ENCODE measurements at places on chromosomes 1 and 21.

- no peaks in the 10 kb centered on the region for H3K36me3 ChIP-seq
- DNase-seq: no peak
- H3K4me1 ChIP-seq: no peaks in the 10 kb centered on the region
- H3K27ac ChIP-seq: no peak overlapping the region
Measured at GRCh38 chr21:26529526-26529925, 43.6 kb downstream of the CYYR1 start.

DNA sequence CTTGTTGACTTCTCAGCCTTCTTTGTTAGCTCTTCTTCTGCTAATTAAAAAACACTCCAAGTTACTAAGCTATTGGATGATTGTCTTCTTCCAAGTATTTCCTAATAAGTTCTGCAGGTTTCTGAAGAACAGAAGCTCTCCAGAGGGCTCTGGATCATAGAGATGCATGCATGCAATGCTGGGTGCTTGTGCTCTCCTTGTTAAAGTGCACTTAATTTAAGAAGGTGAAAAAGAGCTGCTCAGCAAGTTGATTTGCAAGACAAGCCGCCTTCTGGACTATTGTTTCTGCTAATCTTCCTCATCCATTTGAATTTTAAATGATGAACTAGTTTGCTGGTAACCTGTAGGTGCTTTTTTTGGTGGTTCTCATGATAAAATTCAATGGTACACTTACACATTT is 16.1 kb downstream of the RRP15 start:
- no peak for DNase-seq
- no peak overlapping the region for H3K27ac ChIP-seq
- no peaks in the 10 kb centered on the region for H3K27me3 ChIP-seq
- H3K4me1 ChIP-seq: no peaks in the 10 kb centered on the region
- H3K4me3 ChIP-seq: no peak overlapping the region

DNA sequence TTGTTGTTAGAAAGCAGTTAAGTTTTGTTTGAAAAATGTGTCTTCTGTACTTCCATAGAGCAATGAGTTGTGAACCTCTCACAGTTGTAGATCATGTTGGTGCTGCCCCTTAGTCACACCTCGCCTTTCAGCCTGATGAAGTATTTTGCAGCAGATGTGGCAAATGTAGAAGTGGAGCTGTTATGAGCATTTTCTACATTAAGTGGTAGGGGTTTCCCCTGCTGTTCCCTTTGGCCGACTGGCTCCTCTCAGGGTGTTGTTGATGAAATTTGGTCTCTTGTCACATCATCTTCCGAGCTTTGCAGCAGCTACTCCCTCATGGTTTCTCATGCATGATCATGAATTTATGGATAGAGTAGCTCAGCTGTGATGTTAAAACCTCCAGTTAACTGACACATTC is 33.6 kb upstream of the DENND1B start:
- DNase-seq: no peak
- H3K4me3 ChIP-seq: no peak overlapping the region
- H3K4me1 ChIP-seq: no peaks in the 10 kb centered on the region
- H3K27ac ChIP-seq: no peak overlapping the region
- no peaks in the 10 kb centered on the region for H3K27me3 ChIP-seq

DNA sequence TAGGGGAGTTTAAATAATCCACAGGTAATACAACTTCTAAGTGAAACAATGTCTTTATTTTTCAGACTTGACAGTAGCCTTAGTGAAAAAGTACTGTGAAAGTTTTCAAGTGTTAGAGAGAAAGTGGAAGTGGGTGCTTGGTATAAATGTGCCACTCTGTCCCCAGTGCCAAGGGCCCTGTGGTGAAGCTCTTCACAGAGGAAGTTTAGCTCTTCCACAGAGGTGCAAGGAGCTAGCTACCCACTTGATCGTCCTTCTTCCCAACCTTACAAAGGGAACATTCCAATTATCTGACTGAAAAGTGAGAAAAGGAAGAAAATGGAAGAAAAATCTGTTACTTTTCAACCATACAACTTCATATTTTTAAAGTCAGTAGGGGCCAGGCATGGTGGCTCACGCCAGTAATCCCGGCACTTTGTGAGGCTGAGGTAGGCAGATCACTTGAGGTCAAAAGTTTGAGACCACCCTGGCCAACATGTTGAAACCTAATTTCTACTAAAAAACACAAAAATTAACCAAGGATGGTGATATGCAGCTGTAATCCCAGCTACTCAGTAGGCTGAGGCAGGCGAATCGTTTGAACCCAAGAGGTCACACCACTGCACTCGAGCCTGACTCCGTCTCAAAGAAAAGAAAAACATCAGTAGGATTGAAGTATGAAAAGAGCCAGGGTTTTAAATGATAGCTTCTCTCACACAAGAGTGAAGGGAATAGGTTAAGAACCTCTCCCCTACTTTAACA is 41.0 kb upstream of the PTPRC start:
- peaks cover 27% of the 10 kb centered on the region for H3K4me1 ChIP-seq
- DNase-seq: no peak
- H3K36me3 ChIP-seq: no peaks in the 10 kb centered on the region

DNA sequence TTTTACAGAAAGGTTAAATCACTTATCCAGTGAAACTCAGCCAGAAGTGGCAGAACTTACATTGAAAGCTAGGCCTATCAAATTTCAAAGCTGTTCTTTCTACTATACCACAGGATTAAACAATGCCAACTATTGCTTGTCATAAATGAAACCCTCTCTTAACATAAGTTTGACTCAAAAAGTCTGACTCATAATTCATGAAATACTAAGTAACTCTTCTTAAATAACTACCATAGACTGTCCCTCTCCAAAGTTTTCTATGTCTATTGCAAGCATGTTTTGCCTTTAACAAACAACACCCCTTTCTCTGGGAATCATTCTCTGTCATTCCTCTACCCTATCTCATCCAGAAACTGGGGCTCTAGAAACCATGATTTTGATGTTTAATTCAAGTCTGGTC is 109.5 kb upstream of the UBE2U start:
- no peak for DNase-seq
- no peaks in the 10 kb centered on the region for H3K36me3 ChIP-seq
- H3K27ac ChIP-seq: no peak overlapping the region
- H3K27me3 ChIP-seq: peaks cover 3% of the 10 kb centered on the region
- no peaks in the 10 kb centered on the region for H3K4me1 ChIP-seq

GRCh38 chr1:175494011-175494554 is 249.3 kb downstream of the TNR start:
- H3K27ac ChIP-seq: no peak overlapping the region
- no peak overlapping the region for H3K4me3 ChIP-seq
- no peaks in the 10 kb centered on the region for H3K36me3 ChIP-seq
- no peaks in the 10 kb centered on the region for H3K27me3 ChIP-seq
- no peaks in the 10 kb centered on the region for H3K4me1 ChIP-seq

GRCh38 chr1:200646515-200646914 is 23.2 kb downstream of the DDX59 start:
- H3K36me3 ChIP-seq: peaks cover 32% of the 10 kb centered on the region
- no peak overlapping the region for H3K27ac ChIP-seq
- no peaks in the 10 kb centered on the region for H3K4me1 ChIP-seq
- DNase-seq: no peak
- no peaks in the 10 kb centered on the region for H3K27me3 ChIP-seq
- H3K4me3 ChIP-seq: no peak overlapping the region

DNA sequence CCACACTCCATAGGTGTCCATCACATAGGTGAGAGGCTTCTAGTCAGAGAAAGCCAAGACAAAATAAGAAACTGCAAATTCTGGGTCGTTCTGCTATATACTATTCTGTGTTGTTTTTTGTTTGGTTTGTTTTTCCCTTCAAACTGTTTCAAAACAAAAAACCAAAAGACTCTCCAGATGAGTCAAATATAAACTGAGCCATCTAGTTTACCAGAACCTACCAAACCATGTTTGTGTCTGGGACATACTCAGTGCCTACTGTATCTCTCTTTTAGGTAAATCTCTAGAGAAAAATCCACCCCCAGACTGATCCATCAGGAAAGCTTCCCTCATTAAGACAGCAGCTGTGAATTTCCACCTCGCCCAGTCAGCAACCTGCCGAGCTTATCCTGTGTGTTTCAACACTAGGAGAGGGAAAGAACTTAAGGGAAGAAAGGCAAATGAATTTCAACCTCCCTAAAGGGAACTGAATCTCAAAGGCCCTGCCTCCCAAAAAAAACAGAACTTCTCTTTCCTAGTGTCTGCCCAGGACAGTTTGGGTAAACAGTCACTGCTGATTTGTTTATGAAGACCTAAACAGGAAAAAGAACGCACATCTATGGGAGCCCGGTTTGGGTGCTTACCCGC is 17.2 kb downstream of the PPT1 start:
- peaks cover 62% of the 10 kb centered on the region for H3K36me3 ChIP-seq
- H3K27me3 ChIP-seq: no peaks in the 10 kb centered on the region
- no peak overlapping the region for H3K27ac ChIP-seq
- no peak overlapping the region for H3K4me3 ChIP-seq
- no peak for DNase-seq

DNA sequence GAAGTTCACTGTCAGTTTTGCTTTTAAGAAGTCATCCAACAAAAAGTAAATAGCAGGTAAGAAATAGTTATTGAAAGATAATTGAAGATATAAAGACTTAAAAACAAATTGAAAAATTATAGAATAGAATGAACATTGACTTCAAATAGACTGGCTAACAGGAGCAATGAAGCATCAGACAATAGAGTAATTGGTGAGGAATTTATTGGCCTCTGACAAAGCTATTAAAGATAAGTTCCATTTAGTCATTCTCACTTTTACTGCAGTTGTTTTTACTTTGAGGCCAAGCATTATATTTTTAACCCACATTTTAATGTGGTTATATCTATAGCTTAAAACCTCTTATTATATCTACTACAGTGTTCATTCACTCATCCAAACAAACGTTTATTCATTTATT is 228.8 kb upstream of the ADGRL2 start:
- H3K27ac ChIP-seq: no peak overlapping the region
- H3K4me1 ChIP-seq: no peaks in the 10 kb centered on the region
- DNase-seq: no peak
- H3K27me3 ChIP-seq: no peaks in the 10 kb centered on the region
- H3K36me3 ChIP-seq: no peaks in the 10 kb centered on the region

- H3K27me3 ChIP-seq: peaks cover 13% of the 10 kb centered on the region
- no peaks in the 10 kb centered on the region for H3K4me1 ChIP-seq
- H3K4me3 ChIP-seq: no peak overlapping the region
Measured at GRCh38 chr1:162165528-162165927, 96.0 kb downstream of the NOS1AP start.

DNA sequence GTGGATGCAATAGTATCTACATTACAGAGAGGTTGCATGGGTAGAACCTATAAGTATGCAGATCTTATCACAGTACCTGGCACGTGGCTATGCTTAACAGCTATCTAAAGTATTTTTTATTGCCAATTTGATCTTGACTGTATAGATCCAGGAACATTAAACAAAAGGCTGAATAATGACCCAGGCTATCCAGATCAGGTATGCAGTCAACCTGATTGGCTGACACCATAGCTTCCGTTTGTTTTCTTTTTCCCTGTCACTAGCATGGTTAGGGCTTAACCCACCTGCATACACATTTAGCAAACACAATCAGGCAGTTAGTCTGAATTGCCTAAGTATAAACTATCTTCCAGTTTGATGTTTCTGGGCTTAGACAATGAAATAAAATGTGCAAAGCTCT is 264.9 kb upstream of the PLXNA2 start:
- no peaks in the 10 kb centered on the region for H3K36me3 ChIP-seq
- no peaks in the 10 kb centered on the region for H3K27me3 ChIP-seq
- DNase-seq: no peak
- no peak overlapping the region for H3K27ac ChIP-seq

DNA sequence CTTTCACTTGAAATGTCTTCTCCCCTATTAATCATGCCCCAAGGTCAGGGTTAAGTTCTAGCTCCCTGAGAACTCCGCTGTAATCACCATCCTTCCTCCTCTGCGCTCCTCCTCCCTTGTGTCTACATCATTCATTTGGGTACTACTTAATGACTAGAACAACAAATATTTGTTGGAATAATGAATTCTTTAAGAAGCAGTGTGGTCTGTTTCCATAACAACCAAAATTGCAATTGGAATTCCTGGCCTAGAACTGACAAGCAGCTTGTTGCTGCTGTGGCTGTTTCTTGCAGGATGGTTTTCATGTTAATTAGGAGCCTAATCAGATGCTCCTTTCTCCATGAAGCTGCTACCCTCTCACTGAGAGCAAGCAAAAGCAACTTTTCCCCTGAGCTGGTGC is 192.5 kb downstream of the ZZZ3 start:
- H3K36me3 ChIP-seq: no peaks in the 10 kb centered on the region
- no peaks in the 10 kb centered on the region for H3K27me3 ChIP-seq
- DNase-seq: no peak
- no peaks in the 10 kb centered on the region for H3K4me1 ChIP-seq

GRCh38 chr1:162391790-162392563 is 10.4 kb downstream of the C1orf226 start:
- no peaks in the 10 kb centered on the region for H3K36me3 ChIP-seq
- no peak for DNase-seq
- H3K4me1 ChIP-seq: no peaks in the 10 kb centered on the region
- no peak overlapping the region for H3K27ac ChIP-seq

DNA sequence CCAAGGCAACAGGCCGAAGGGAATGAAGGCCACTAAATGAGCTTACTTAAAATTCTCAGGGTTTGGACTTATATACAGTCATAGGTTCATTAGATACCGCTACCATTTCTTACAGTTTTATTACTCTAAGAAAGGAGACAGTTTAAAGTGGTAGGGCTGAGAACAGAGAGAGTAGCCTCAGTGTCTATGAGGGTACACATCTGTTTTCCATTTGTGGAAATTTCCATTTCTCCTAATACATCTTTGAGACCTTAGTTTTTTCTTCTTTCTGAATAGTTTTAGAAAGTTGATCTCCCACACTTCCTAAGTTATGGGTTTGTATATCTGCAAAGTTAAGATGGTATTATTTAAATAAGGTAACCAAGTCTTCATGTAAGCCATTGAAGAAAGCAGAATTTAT is 1279.1 kb downstream of the NCAM2 start:
- no peak overlapping the region for H3K27ac ChIP-seq
- H3K27me3 ChIP-seq: no peaks in the 10 kb centered on the region
- H3K4me3 ChIP-seq: no peak overlapping the region
- H3K36me3 ChIP-seq: no peaks in the 10 kb centered on the region
- H3K4me1 ChIP-seq: no peaks in the 10 kb centered on the region

- H3K27me3 ChIP-seq: no peaks in the 10 kb centered on the region
- no peaks in the 10 kb centered on the region for H3K36me3 ChIP-seq
- H3K4me3 ChIP-seq: no peak overlapping the region
- no peaks in the 10 kb centered on the region for H3K4me1 ChIP-seq
Measured at GRCh38 chr1:75668813-75669212, 55.7 kb upstream of the ACADM start.

- H3K27me3 ChIP-seq: no peaks in the 10 kb centered on the region
- no peak overlapping the region for H3K27ac ChIP-seq
- no peak overlapping the region for H3K4me3 ChIP-seq
Measured at GRCh38 chr1:239242404-239242803, 144.0 kb upstream of the CHRM3 start.

GRCh38 chr1:209688746-209689234 is 13.6 kb downstream of the G0S2 start:
- no peaks in the 10 kb centered on the region for H3K27me3 ChIP-seq
- H3K4me1 ChIP-seq: peaks cover 35% of the 10 kb centered on the region
- H3K4me3 ChIP-seq: no peak overlapping the region
- H3K27ac ChIP-seq: no peak overlapping the region
- DNase-seq: no peak
- no peaks in the 10 kb centered on the region for H3K36me3 ChIP-seq

- no peak overlapping the region for H3K27ac ChIP-seq
- H3K4me3 ChIP-seq: no peak overlapping the region
- no peak for DNase-seq
- H3K36me3 ChIP-seq: peaks cover 81% of the 10 kb centered on the region
Measured at GRCh38 chr21:38820471-38821239, 14.9 kb downstream of the ETS2 start.
